ENCODE measurements at places on chromosomes 11 and 22.

DNA sequence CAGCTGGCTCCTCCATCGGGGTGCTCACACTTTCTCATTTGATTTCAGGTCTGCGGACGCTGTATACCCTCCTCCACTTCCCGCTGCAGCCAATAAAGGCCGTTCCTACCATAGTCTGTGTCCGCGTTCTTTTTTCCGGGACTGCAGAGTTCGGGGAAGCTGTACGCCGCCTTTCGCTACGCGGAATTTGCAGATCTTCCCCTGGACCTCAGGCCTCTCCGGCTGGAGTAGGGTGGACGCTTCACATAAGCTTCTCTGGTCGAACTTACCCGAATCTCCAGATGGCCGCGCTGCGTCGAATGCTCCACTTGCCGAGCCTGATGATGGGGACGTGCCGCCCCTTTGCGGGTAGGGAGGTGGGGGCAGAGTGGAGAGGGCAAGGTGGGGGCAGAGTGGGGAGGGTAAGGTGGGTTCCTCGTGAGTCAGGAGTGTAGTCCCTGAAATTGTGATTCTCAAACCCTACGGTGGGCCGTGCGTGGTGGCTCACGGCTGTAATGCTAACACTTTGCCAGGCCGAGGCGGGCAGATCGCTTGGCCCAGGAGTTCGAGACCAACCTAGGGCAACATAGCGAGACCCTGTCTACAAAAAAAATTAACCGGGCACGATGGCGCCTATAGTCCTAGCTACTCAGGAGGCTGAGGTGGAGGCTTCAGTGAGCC lies 617 bp downstream of the CSKMT start:
- DNase-seq = peak; percentile 38

- DNase-seq = peak; percentile 79
Measured at GRCh38 chr22:41780746-41781505, 19.6 kb upstream of the CCDC134 start.

GRCh38 chr11:65708451-65708850 lies 3.6 kb upstream of the KAT5 start:
- no peak for DNase-seq

GRCh38 chr11:31874631-31875191 lies 63.6 kb upstream of the PAX6 start:
- no peak for DNase-seq

DNA sequence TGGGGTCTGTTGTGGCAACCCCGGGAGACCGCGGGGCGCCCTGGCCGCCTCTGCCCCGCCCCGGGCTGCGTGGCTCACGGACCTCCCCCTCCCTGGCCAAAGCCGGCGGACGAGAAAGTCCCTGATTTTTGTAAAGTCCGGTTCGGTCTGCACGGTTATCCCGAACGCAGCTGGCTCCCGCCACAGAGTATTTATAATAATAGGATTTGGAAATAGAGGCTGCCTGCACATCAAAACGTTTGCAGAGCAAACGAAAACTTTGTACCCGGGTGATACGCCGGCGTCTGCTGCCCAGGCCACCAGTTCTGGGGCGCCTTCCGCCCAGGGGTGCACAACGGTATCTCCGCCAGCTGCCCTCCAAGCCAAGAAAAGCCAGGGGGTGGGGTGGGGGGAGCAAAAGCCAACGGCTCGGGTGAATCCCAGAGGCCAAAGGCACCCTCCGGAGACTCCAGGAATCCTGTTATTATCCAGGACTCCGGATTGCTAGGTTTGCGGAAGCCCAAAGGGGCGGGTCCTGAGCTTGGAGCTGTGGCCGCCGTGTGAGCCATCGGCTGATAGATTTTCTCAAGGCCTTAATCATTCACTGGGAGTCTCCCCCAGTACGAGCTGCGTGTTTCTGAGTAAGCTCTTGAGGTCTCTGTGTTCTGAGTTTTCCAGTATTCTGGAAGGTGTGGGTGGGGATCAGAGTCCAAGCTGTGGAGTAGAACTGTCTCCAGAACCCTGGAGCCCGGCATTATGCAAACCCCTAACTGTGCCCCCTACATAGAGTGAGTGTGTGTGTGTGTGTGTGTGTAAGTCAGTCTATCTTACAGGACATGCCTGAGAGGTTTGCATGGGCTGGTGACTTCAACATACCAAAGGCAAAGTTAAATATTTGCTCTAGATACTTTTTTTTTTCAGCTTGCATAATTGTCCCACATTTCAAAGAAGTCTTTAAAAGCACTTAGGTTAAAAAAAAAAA lies 673 bp upstream of the SHANK2 start:
- peak; percentile 22 for DNase-seq

- no peak for DNase-seq
Measured at GRCh38 chr22:46914916-46915894, 152.8 kb downstream of the TBC1D22A start.

- DNase-seq = no peak
Measured at GRCh38 chr11:67634366-67635230, 4.9 kb upstream of the NUDT8 start.

DNA sequence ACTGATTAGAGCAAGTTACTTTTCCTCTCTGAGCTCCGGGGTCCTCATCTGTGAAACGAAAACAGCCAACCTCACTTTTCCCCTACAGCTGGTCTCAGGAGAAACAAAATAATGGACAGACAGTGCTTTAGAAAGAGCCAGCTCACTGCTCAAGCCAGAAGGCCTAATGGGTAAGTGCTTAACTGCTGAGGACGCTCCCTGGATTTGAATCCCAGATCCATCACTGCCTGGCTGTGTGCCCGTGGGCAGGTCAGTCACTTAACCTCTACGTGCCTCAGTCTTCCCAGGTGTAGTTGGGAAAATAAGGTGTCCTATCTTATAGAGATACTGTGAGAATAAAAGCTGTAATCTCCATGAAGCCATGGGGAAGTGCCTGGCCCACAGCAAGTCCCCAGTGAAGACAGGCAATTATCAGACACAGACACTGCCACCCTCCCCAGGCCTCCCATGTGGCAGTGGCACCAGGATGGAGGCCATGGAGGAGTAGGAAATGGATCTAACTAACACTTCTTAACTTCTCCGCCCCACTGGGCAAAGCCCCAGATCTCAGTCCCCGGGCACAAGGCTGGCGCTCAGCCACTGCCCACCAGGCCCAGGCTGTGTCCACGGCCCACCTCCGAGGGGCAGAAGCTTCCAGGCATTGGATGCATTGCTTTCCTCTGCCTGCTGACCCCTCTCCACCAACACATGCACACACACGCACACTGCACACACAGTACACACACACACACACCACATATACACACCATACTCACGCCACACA lies 9.2 kb downstream of the TP53I11 start:
- no peak for DNase-seq

- DNase-seq = no peak
Measured at GRCh38 chr22:45036154-45036553, 26.3 kb upstream of the PHF21B start.

DNA sequence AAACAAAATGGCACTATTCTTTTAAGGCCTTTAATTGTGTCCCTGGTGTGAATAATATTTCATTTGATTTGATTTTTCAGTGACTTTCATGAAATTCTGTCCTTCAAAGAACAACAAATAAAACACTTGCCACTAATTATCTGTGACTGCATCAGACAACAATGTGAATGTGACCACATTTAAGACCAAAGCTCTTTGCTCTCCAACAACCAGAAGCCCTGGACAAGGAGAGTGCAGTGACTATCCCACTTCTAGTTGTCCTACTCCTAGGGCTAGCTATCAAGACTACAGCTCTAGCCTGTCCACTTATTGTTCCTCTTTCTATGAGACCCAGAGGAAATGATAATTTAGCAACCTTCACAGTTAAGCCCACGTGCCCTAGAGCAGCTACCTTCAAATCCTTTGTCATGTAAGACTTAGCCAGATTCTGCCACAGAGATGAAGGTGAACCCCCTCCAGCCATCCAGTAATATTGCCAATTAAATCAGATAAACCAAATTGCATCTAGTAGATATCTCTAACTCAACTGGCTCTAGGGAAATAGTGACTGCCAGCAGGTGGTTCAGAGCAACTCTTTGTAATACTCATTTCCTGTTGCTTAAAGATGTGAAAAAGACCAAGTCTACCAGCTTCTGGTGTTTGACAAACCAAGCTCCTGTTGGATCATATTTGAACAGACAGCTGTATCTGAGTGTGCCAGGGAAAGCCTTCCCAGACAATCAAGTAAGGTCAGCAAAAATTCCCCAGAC lies 142.6 kb upstream of the BLID start:
- DNase-seq = no peak

GRCh38 chr22:32325416-32325801 lies 32.3 kb upstream of the RFPL3 start:
- no peak for DNase-seq

GRCh38 chr11:60756307-60757032 lies at the start of gene MS4A15:
TSS of gene MS4A15 (plus strand) at chr11:60756867. CDS start at chr11:60763734, 6,867 bp downstream.
- DNase-seq = peak; percentile 51

DNA sequence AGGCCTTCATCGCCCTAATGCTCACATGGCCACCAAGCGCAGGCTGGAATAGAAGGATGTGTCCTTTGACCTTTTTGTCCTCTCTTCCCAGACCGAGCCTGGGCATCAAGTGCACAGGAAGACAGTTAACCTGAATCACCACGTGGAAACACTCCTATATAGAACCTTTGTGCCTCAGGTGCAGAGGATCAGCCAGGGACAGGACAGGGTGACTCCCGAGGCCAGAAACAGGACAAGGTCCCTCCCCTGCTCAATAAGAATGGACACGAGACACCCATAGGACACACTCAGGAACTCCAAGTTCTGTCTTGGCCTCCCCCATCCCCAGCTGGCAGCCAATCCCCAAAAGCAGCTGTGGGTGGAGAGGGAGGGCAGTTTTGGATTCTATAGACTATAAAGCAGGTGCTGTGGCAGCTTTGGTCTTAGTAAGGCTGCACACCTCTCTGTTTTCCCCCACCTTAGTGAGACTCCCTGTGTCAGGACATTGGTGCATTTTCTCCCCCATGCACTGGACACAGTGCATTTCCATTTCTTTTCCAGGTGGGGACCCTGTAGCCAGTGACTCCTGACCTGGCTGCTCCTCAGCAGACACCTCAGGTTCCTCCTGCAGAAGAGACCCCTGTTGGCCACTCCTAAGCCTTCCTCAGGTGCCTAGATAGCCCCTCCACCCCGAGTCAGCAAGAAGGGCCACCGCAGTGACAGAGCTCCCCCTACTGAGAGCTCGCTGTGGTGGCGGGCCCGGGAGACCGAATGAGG lies 43.6 kb upstream of the POU2AF1 start:
- peak; percentile 49 for DNase-seq

DNA sequence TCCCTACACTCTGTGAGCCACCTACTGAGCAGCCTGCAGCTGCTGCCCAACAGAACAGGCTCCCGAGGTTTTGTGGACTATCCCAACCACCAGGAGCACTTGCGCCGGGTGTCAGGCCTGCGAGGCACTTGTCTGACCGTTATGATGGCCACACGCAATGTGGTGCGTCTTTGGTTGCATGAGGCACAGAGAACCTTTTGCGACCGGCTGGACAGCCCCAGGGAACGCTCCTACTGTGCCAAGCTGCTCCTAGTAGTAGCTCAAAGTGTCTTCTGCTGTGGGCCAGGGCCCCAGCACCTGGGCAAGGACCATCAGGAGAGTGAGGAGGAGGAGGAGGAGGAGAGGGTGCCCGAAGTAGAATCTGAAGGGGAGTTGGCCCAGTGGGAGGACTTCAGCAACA lies 46.4 kb downstream of the RRP8 start:
- no peak for DNase-seq

- DNase-seq = no peak
Measured at GRCh38 chr11:47056261-47056915, 119.8 kb downstream of the CSTPP1 start.

- DNase-seq = no peak
Measured at GRCh38 chr11:43894546-43894945, 13.9 kb downstream of the ALKBH3 start.

DNA sequence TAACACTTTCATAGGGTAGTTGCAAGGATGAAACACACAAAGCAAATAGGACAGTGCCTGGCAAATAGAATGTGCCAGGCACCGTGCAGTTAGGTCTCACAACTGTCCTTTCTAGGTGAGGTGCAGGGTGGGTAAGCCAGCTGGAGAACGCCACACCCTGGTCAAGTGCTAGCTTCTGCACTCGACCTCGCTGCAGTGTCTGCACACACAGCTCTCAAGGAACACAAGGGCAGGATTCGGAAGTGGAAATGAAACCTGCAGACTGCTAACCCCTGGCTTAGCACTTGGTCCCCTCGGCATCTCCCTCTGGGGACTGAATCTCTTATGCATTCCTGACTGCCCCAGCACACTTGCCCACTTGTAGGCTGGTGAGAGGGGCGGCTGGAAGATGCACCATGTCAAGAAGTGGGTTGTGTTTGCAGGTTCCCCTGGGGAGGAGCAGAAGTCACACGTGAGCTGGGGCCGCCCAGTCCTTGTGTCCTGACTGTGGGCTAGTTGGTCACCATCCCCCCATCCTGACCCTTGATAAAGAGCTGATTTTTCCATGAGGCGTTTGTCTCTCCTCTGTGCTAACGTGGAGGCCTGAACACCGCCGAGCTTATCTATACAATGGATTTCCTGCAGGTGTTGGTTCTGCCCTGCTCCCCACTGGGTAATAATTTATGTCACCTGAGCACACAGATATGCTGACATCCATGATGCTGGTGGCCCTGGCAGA lies 89.0 kb downstream of the MICAL2 start:
- DNase-seq = no peak

- no peak for DNase-seq
Measured at GRCh38 chr22:47187176-47187957, 424.9 kb downstream of the TBC1D22A start.

DNA sequence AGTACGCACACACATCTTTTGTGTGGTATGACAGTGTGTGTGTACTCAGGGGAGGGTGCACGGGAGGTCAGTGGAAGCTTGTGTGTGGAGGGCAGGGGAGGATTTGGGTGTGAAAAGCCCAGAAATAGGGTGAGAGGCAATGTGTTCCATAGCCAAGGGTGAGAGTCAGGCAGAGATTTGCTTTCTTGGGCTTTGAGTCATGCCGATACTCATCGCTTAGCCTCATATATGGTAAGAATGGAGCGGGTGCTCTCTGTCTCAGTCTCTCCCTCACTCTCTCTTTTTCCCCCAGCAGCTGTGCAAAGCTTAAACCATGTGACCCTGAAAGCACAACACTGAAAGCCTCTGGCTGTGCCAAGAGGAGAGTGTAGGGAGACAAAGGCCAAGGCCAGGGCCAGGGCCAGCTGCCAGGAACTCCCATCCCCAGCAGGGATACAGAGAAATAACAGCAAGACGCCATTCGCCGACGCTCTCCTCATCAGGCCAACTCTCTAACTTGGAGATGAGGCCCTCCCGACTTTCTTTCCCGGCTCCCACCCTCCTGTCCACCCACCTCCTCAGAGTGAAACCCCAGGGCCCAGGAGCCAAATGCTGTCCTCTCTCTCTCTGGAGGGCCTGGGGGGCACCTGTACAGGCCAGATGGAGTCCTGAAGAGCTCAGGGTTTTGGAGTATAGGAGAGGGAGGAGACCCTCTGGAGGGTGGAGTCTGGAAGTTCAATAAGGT lies 20.3 kb upstream of the MICAL3 start:
- no peak for DNase-seq

DNA sequence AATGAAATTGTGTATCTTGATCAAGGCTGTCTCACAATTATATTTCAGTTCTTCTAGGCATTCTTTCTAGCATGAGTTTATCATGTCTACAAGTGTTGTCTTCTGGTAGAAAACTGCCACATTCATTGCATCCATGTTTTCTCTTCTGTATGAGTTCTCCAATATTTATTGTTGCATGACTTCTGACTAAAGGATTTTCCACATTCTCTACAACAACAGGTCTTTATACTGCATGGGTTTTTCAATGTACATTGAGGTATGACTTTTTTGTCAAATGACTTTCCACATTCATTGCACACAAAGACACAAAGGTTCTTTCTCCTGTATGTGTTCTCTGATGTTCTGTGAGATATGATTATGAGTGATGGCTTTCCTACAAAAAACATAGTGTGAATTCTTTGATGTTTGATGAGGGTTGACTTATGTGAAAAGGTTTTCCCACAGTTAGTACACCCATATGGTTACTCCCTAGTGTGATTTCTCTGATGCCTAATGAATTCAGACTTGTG lies 890.6 kb upstream of the CNTN5 start:
- DNase-seq = no peak

Measured in germinal center (tissue), 1 donor.